ENCODE measurements at places on chromosomes 7 and 10. TPM values are rescaled to one million over a fixed set of nuclear protein-coding genes. Genes with fewer than 3 reads are reported as not detected.

Gene CLEC5A
- total RNA-seq: not detected

Gene GPNMB
- 2.7 TPM for total RNA-seq

Gene PRRT4
- 0.38 TPM for total RNA-seq

Gene GTPBP4
- 99.0 TPM for total RNA-seq

Gene WNT8B
- total RNA-seq: 0.10 TPM

Gene CFAP43
- 0.22 TPM for total RNA-seq

Gene CTAGE8
- not detected for total RNA-seq

Gene GDF10
- total RNA-seq: not detected

Gene SNCG
- total RNA-seq: 18.9 TPM

Gene ASZ1
- not detected for total RNA-seq

Gene SPDYE16
- not detected for total RNA-seq

Gene GALNT17
- total RNA-seq: 3.1 TPM

Gene FAM170B
- total RNA-seq: not detected

Gene CPN1
- total RNA-seq: not detected

Gene CAMK2B
- total RNA-seq: 0.15 TPM

Gene LHPP
- total RNA-seq: 1.6 TPM

Gene STEAP2
- total RNA-seq: 2.2 TPM

Gene COPG2
- 26.7 TPM for total RNA-seq

Gene UPK3BL2
- total RNA-seq: 11.7 TPM

Gene LIPK
- total RNA-seq: not detected

Gene WBP1L
- total RNA-seq: 12.8 TPM

Gene OR6V1
- not detected for total RNA-seq

Gene SORCS3
- total RNA-seq: not detected

Gene GPC2
- total RNA-seq: 2.9 TPM

Gene PNLIPRP2
- not detected for total RNA-seq

Gene ATOH7
- total RNA-seq: not detected

Gene SPDYE5
- not detected for total RNA-seq

Gene PCLO
- 0.17 TPM for total RNA-seq

Gene CALN1
- not detected for total RNA-seq

Gene PDZD7
- 0.52 TPM for total RNA-seq

Gene FLNC
- total RNA-seq: 0.57 TPM
